Activated naive CD4-positive, alpha-beta T cell treated with anti-CD3 and anti-CD28 coated beads, Interleukin-2, amount 50 U/mL, for 16 hours (primary cell): ENCODE measurements at places on chromosomes 1 and 21.

- DNase-seq: no peak
Measured at GRCh38 chr1:162697140-162697895, 65.1 kb downstream of the DDR2 start.

- DNase-seq: peak; percentile 40
Measured at GRCh38 chr1:27658951-27659496, 13.0 kb downstream of the IFI6 start.

DNA sequence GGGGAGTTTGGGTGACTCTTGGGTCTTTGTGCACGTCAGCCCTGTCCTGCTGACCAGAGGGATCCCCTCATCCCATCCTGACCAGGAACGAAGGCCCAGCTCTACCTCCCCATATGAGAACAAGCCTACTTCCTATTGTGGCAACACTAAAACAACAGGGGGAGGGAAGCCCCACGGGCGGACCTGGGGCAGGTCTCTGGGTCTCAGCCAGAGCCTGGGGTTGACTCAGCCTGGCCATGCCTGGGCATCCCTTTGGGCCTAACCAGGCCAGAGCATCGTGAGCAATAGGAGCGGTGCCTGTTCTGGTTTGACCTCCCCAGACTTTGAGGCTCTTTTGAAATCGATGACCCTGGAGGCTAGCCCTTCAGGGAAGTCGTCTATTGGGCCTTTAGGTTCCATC lies 16.8 kb downstream of the RPS6KA1 start:
- DNase-seq: no peak

GRCh38 chr1:64111787-64112186 lies 91.6 kb upstream of the UBE2U start:
- no peak for DNase-seq

GRCh38 chr1:149879556-149879955 lies 19.8 kb upstream of the BOLA1 start:
- no peak for DNase-seq

- no peak for DNase-seq
Measured at GRCh38 chr1:230085178-230085515, 18.1 kb downstream of the GALNT2 start.

DNA sequence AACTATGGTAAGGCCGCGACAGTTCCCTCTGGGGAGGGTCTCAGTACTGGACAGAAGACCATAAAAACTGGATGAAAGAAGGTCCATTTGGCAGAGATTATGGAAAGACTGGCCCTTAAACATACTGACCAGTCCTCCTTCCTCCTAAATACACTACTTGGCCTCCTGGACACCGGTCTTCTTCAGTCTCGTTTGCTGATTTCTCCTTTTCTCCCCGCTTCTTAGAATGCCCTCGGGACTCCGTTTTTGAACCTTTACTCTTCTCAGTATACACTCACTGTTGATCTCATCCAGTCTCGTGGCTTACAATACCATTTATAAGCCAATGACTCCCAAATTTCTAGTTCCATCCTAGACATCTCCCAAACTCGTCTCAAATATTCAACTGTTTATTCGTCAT lies 694 bp upstream of the MRPL9 start:
- no peak for DNase-seq

GRCh38 chr1:24656046-24656445 lies 12.9 kb downstream of the SRRM1 start:
- no peak for DNase-seq

- DNase-seq: no peak
Measured at GRCh38 chr1:236677641-236678235, 8.6 kb upstream of the ACTN2 start.

GRCh38 chr21:29217818-29218291 lies 80.9 kb upstream of the BACH1 start:
- no peak for DNase-seq

- DNase-seq: no peak
Measured at GRCh38 chr1:198776602-198777029, 137.8 kb downstream of the PTPRC start.

- no peak for DNase-seq
Measured at GRCh38 chr1:60848583-60849188, 233.7 kb upstream of the NFIA start.

GRCh38 chr1:157852476-157852875 lies 10.9 kb upstream of the CD5L start:
- no peak for DNase-seq

DNA sequence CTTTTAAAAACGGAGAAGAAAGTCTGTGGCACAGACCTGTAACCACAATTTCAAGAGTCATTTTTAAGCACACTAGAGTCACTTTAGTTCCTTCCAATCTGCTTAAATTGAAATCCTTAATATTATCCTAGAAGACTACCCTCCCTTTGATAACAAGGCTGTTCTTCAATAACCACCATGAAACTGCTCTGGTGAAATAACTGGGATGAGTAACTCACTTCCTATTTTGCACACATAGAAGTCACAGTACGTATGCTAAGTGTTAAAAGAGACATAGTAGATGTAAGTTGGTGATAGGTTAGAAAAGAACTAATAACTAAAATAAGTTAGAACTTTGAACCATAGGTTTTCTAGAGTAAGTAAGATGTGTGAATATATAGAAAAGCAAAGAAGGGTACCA lies 107.8 kb downstream of the NME7 start:
- no peak for DNase-seq

GRCh38 chr1:174074757-174075156 lies 52.6 kb upstream of the RC3H1 start:
- DNase-seq: no peak

DNA sequence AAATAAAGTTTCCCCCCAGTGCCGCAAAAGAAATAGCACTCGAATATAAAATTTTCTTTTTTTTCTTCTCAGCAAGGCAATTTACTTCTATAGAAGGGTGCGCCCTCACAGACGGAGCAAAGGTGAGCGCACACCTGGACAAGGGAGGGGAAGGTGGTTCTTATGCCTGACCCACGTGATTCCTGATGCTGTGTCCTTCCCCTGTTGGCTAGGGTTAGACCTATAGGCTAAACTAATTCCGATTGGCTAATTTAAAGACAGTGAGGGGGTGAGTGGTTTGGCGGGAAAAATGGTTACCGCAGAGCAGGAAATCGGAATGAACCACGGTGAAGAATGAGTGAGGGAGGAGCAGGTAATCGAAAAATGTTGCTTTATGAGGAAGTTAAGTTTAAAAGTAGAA lies 607 bp upstream of the FAAH start:
- DNase-seq: no peak

GRCh38 chr1:24540051-24540905 lies 15.6 kb upstream of the NCMAP start:
- DNase-seq: no peak

- DNase-seq: no peak
Measured at GRCh38 chr1:161046605-161047228, 940 bp upstream of the USF1 start.

DNA sequence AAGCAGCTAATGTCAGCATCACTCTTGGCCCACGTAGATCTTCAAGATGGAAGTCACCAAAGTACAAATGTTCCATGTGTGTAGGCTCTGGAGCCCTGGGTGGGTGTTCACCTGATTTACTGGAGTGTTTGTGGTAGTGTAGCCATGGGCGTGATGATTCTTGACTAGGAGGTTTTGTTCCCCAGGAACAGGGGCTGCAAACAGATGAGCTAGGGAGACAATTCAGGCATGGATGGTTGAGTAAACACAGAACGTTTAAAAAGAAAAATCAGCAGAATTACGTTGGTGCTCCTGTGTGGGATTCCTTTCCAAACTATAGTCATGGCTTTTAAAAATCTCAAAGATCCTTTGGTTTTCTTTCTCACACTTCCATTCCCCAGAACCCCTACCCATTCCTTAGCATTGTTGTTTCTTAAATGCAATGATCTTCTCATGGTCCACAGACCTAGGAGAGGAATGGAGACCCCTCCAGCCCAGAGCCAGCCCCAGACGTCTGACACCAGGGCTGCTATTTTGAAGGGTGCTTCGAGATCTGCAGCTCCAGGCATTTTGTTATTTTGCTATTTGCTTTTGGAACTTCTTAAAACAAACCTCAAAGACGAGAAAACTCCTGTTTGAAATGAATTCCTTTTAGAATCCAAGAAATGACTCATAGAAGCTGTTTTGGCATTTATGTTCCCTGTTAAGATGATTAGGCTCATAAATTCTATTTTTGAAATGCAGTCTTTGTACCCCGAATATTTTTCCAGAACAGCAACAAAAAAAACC lies 115.1 kb downstream of the ETS2 start:
- no peak for DNase-seq

DNA sequence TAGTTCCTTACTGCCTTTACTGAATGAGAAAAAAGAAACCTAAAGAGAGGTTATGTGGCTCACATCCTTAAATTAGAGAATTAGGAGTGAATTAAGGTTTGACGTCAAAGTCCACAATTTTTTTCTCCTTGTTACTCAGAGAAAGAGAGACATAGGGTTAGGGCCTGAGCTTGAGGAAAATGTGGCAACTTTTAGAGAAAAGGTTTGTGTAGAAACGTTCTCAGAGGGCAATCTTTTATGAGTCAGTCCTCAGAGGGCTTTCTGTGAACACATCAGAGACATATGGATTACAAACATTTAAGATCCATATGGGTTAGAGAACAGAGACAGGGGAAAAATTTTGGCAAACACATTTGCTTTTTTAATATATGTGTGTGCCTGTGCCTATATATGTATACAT lies 242.8 kb downstream of the TGFB2 start:
- no peak for DNase-seq

- no peak for DNase-seq
Measured at GRCh38 chr1:56025942-56026341, 553.4 kb downstream of the PLPP3 start.

DNA sequence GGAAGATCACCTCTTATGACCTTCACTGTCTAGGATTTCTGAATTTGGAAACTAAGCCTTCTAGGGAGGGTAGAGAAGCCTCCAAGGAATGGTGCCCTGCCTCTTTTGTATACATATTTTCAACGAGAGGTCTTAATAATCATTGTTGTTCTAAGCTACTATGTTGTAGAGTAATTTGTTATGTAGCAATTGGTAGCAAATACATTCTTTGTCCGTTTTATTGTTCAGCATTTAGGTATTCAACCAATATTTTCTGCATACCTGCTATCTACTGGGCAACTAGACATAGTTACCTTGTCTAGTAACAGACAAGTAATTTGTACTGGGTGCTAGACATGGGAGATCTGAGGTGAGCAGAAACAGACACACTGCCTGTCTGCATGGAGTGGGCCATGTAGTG lies 20.8 kb upstream of the NCF2 start:
- no peak for DNase-seq

- DNase-seq: no peak
Measured at GRCh38 chr1:14820295-14821085, 222.0 kb downstream of the KAZN start.

- peak; percentile 64 for DNase-seq
Measured at GRCh38 chr1:109193653-109194590, 19.8 kb upstream of the SARS1 start.

GRCh38 chr1:247409869-247410544 lies 6.0 kb upstream of the NLRP3 start:
- DNase-seq: peak; percentile 45

DNA sequence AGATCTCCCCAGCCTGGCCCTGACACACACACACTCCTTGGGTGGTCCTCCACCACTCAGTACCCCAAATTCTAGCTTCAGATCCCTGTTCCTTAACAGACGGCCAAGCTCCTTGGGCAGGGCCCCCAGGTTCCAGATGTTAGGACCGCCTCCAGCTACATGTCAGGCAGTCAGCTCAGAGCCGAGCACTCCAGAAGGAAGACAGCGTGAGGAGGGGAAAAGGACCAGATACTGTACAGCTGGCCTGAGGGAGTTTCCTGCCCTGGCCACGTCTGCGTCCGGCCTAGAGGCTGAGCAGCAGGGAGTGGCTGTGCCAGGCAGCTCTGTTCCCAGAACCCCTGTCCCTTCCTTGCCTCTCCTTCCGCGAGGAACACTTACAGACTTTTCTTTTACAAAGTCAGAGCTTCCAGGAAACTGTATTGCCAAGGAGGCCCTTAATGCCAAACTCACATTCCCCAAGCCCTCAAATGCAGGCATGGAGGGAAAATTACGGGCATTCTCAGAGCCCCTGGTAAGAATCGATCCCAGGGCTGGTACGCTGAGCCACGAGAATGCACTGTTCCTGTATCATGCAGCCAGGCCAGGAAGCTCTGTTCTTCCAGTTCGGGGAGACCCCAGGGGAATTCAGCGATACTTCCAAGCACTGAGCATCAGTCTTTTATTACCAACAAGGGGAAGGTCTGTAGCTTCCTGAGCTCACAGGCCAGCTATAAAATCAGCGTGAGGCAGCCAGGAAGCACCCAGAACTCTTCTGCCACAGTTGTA lies 45.2 kb upstream of the CNTN2 start:
- DNase-seq: no peak

- DNase-seq: no peak
Measured at GRCh38 chr1:224196813-224197600, 14.0 kb downstream of the DEGS1 start.

GRCh38 chr1:229412056-229412455 lies 21.8 kb downstream of the ACTA1 start:
- DNase-seq: no peak

DNA sequence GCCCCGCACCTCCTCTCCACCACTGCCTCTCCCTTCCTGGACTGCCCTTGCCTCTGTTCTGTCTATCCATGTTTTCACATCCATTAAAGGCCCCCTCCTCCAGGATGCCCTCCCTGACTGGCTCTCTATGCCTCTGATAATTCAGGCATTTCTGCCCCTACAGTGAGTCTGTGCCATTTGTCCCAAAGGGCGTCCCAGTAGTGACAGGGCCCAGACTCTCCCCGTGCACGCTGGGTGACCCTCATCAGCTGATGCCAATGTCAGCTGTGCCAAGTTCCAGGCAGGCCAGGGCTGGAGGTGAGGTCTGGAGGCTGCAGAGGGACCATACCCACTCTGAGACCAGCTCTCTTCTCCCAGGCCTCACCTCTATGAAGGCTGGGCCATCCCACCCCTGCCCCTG lies 3.2 kb upstream of the PLEKHG5 start:
- no peak for DNase-seq

DNA sequence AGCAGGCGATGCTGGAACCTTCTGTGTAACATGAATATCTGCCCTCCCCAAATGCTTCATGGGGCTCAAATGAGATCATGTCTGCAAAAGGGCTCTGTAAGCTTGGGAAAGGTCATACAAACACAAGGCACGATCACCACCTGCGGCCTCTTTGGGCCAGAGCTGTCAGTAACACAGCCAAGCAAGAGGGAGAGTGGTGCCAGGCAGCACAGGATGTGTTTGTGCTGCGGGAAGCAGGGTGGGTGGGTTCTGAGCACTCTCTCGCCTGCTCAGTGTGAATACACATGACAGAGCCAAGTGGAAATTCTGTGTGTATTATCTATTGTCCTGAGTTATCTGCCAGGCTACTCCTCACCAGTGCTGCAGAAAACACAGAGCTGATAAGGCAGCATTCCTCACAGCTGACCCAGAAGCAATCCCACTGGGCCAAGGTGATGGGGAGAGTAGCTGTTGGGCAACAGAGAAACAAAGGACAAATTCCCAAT lies 101.2 kb downstream of the LAMC2 start:
- no peak for DNase-seq

DNA sequence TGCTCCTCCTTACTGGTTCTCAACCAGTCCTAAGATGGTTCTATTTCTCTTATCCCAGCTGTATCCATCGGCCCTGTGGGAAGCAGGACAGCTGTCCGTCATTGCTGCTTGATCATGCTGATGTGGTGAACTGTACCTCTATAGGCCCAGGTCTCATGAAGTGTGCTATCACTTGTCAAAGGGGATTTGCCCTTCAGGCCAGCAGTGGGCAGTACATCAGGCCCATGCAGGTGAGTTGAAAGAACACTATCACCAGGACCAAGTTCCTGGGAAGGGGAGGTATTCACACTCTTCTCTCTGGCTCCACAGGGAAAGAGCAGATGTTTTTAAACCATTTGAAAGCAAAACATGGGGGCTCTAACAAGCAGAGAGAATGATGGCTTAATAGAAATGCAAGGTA lies 302.6 kb downstream of the PAPPA2 start:
- DNase-seq: no peak
